ENCODE measurements at places on chromosomes 4 and X.

DNA sequence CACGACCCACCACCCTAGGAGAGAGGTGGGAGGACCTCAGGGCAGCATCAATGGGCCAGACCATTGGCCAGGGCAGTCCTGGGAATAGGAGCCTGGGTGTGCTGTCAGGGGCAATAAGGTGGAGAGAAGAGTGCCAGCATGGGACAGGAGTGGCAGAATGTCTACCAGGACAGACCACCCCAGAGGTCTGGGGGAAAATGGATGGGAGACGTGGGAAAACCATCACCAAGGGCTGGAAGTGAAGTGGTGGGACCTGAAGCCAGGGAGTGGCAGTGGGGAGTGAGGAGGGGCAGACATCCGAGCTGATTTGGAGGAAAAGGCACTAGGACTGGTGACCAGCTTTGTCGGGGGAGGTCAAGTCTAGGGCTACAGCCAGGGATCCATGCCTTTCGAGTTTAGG, 993 bp downstream of the EVC2 start:
- peak overlapping the region; percentile 68 for H3K27ac ChIP-seq
- peaks cover 2% of the 10 kb centered on the region for H3K36me3 ChIP-seq
- H3K27me3 ChIP-seq, result peaks cover 42% of the 10 kb centered on the region
- H3K4me1 ChIP-seq, result peaks cover 40% of the 10 kb centered on the region
- peak overlapping the region; percentile 80 for H3K4me3 ChIP-seq

GRCh38 chr4:15805583-15806517, 27.7 kb downstream of the CD38 start:
- peak overlapping the region; percentile 23 for H3K27ac ChIP-seq
- DNase-seq, result no peak
- peaks cover 21% of the 10 kb centered on the region for H3K4me1 ChIP-seq
- no peaks in the 10 kb centered on the region for H3K36me3 ChIP-seq
- H3K4me3 ChIP-seq, result no peak overlapping the region
- H3K27me3 ChIP-seq, result peaks cover 4% of the 10 kb centered on the region

DNA sequence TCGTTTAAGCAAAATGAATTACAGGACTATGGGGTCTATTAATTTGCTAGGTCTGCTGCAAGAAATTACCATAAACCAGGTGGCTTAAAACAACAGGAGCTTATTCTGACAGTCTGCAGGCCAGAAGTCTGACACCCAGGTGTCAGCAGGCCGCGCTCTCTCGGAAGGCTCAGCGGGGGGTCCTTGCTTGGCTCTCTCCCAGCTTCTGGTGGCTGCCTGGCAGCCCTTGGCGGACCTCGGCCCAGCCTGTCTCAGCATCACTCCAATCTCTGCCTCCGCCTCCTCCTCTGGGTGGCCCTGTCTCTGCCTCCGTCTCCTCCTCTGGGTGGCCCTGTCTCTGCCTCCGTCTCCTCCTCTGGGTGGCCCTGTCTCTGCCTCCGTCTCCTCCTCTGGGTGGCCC, 580.5 kb upstream of the FAT1 start:
- H3K27ac ChIP-seq, result no peak overlapping the region
- H3K4me1 ChIP-seq, result no peaks in the 10 kb centered on the region
- peaks cover 2% of the 10 kb centered on the region for H3K36me3 ChIP-seq

GRCh38 chrX:48711929-48712505, 15.5 kb downstream of the SUV39H1 start:
- no peak for DNase-seq
- H3K4me3 ChIP-seq, result peak overlapping the region; percentile 61
- H3K27me3 ChIP-seq, result no peaks in the 10 kb centered on the region
- peak overlapping the region; percentile 90 for H3K27ac ChIP-seq
- H3K36me3 ChIP-seq, result peaks cover 27% of the 10 kb centered on the region
- H3K4me1 ChIP-seq, result peaks cover 66% of the 10 kb centered on the region

- no peak overlapping the region for H3K27ac ChIP-seq
- no peak overlapping the region for H3K4me3 ChIP-seq
- no peak for DNase-seq
- peaks cover 4% of the 10 kb centered on the region for H3K36me3 ChIP-seq
- H3K27me3 ChIP-seq, result peaks cover 11% of the 10 kb centered on the region
- no peaks in the 10 kb centered on the region for H3K4me1 ChIP-seq
Observed at GRCh38 chr4:123480706-123481418, 84.3 kb downstream of the SPRY1 start.

DNA sequence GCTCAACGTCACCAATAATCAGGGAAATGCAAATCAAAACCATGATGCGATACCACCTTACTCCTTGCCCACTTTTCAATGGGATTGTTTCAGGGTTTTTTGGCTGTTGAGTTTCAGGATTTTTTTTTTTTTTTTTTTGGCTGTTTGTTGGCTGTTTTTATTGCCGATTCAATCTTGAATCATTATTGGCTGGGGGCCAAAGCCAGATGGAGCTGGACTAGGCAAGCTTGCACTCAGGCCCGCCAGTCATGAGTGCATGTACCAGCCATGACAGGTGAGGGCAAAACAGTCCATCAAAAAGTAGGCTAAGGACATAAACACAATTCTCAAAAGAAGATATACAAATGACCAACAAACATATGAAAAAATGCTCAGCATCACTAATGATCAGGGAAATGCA, 13.3 kb downstream of the YIPF7 start:
- H3K4me3 ChIP-seq, result no peak overlapping the region
- no peak overlapping the region for H3K27ac ChIP-seq
- no peaks in the 10 kb centered on the region for H3K4me1 ChIP-seq
- DNase-seq, result no peak
- peaks cover 14% of the 10 kb centered on the region for H3K27me3 ChIP-seq

GRCh38 chr4:173489514-173489913, 40.5 kb downstream of the HAND2 start:
- H3K36me3 ChIP-seq, result peaks cover 2% of the 10 kb centered on the region
- peaks cover 7% of the 10 kb centered on the region for H3K27me3 ChIP-seq
- DNase-seq, result no peak
- peaks cover 13% of the 10 kb centered on the region for H3K4me1 ChIP-seq

GRCh38 chrX:16376056-16376455, 208.8 kb downstream of the MAGEB17 start:
- no peaks in the 10 kb centered on the region for H3K4me1 ChIP-seq
- no peak for DNase-seq
- H3K27me3 ChIP-seq, result peaks cover 18% of the 10 kb centered on the region
- H3K4me3 ChIP-seq, result no peak overlapping the region

- no peaks in the 10 kb centered on the region for H3K27me3 ChIP-seq
- DNase-seq, result no peak
- no peaks in the 10 kb centered on the region for H3K4me1 ChIP-seq
- no peak overlapping the region for H3K4me3 ChIP-seq
Observed at GRCh38 chrX:5474282-5474681, 754.4 kb downstream of the NLGN4X start.

DNA sequence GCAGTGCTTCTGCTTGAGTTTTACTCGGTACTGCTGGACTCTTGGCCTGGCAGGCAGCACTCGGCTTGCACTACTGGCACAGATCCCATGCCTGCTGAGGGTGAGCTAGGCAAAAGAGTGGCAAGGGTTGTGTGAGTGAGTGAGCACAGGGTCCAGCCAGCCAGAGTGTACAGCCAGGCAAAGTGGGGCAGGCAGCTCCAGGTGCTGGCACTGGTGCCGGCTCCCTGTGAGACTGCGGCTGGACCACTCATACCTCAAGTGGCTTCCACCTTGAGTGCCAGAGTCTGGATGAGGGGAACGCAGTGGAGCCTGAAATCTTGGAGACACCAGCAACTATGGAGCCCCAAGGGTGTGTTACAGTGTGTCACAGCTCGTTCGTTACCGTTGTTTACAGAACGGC, 1451.9 kb upstream of the AGA start:
- no peaks in the 10 kb centered on the region for H3K27me3 ChIP-seq
- no peaks in the 10 kb centered on the region for H3K4me1 ChIP-seq

DNA sequence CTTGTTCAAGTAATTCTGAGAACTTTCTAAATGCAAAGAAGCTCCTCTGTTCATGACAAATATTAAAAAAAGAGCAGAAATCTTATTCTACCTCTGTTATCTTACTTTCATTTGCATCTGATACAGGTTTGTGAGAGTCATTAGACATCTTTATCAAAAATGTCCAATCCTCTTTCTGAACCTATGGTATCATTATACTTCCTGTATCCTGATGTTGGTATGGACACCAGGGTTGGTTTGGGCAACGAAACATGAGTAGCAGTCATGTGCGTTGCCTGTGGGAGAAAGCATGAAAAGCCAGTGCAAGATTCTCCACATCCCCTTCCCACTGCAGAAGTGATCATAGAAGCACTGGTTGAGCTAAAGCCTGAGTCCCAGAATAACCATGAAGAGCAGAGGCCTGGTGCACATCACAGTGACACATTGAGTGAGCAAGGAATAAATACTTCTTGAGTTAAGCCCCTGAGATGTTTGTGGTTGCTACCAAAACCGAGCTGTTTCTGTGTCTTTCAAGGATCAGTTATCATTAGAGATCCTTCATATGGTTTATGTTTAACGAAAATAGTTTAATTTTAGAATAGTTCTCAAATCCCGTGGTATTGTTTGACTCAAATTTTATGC, 197.2 kb downstream of the BANK1 start:
- no peak overlapping the region for H3K27ac ChIP-seq
- no peaks in the 10 kb centered on the region for H3K27me3 ChIP-seq
- H3K36me3 ChIP-seq, result no peaks in the 10 kb centered on the region
- no peak overlapping the region for H3K4me3 ChIP-seq
- DNase-seq, result no peak

DNA sequence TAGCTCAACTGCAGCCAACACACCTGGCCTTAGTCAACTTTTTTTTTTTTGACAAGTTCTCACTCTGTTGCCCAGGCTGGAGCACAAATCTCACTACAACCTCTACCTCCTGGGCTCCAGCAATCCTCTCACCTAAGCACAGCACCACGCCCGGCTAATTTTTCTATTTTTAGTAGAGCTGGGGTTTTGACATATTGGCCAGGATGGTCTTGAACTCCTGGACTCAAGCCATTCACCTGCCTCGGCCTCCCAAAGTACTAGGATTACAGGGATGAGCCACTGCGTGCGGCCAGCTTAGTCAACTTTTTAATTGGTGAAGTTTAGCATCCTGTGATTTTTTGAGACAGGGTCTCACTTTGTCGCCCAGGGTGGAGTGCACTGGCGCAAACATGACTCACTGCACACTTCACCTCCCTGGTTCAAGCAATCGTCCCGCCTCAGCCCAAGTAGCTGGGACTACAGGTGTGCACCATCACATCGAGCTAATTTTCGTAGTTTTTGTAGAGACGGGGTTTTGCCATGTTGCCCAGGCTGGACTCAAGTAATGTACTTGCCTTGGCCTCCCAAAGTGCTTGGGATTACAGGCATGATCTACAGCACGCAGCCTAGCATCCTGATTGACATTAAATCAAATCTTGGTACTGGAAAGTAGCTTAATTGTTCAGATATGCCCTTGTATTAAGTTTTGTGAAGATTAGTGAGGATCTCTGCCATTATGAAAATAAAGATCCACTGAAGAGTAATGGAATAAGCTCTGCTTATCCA, 8.3 kb downstream of the HNRNPDL start:
- H3K27ac ChIP-seq, result peak overlapping the region; percentile 10
- DNase-seq, result no peak
- H3K27me3 ChIP-seq, result peaks cover 11% of the 10 kb centered on the region
- peaks cover 48% of the 10 kb centered on the region for H3K36me3 ChIP-seq
- peaks cover 31% of the 10 kb centered on the region for H3K4me1 ChIP-seq
- H3K4me3 ChIP-seq, result no peak overlapping the region

- no peak overlapping the region for H3K4me3 ChIP-seq
- peaks cover under 1% of the 10 kb centered on the region for H3K27me3 ChIP-seq
- no peak for DNase-seq
- H3K4me1 ChIP-seq, result no peaks in the 10 kb centered on the region
- peaks cover 1% of the 10 kb centered on the region for H3K36me3 ChIP-seq
Observed at GRCh38 chr4:5114950-5115349, 63.7 kb downstream of the STK32B start.

DNA sequence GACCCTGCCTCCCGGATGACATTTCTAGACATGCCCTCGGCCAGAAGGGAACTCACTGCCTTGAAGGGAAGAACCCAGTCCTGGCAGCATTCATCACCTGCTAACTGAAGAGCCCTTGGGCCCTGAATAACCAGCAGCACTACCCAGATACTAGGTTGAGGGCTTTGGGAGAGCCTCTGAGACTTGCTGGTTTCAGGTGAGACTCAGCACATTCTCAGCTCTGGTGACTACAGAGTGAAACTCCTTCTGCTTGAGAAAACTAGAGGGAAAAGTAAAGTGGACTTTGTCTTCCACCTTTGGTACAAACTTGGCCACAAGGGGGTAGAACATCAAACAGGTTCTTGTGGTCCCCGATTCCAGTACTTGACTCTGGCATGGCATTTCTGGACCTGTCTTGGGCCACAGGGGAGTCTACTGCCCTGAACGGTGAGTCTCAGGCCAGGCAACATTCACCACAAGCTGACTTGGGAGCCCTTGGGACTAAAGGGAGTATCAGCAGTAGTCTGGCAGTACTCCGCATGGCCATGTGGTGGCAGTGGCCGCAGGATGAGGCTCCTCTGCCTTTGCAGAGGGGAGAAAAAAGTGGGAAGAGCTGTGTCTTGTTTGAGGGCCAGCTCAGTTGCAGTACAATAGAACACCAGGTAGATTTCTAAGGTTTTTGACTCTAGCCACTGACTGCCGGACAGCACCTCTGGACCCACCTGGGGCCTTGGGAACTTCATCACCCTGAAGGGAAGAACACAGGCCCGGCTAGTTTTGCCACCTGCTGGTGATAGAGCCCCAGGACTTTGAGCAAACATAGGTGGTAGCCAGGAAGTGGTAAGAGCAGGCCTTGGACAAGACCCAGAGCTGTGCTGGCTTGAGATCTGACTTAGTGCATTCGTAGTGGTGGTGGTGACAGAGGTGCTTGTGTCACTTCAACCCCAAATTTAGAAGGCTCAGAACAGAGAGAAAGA, 414.8 kb downstream of the OPHN1 start:
- H3K27ac ChIP-seq, result no peak overlapping the region
- H3K4me3 ChIP-seq, result no peak overlapping the region
- H3K36me3 ChIP-seq, result no peaks in the 10 kb centered on the region
- no peaks in the 10 kb centered on the region for H3K27me3 ChIP-seq
- no peak for DNase-seq

DNA sequence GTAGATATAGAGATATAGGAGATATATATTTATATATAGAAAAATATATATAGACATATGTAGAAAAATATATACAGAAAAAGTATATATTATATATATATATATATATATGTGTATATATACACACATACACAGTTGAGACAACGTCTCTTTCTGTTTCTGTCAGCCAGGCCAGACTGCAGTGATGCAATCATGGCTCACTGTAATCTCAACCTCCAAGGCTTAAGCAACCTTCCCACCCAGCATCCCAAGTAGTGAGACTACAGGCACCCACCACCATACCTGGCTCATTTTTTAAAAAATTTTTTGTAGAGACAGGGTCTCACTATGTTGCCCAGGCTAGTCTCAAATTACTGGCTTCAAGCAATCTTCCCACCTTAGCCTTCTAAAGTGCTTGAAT, 426.3 kb downstream of the GPM6A start:
- no peaks in the 10 kb centered on the region for H3K27me3 ChIP-seq
- DNase-seq, result no peak

DNA sequence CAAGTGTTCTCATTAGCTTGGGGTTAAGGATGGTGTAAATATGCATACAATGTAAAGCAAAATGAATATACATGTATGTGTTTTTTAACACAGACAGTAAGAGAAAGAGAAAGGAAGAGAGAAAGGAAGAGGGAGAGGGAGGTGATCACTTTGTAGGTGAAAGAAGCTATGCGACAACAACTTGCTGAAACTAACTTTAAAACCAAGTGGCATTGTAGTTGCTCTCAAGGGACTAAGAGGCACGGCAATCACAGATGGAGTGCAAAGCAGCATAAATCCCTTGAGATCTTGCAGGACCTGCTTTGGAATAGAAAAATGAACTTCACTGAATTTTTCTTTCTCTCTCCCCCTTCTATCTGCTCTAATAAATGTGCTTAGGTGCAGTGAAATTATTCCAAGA, 1665.0 kb upstream of the TENM3 start:
- H3K4me3 ChIP-seq, result no peak overlapping the region
- no peak for DNase-seq
- no peaks in the 10 kb centered on the region for H3K4me1 ChIP-seq
- no peaks in the 10 kb centered on the region for H3K27me3 ChIP-seq
- no peak overlapping the region for H3K27ac ChIP-seq
